Bronchial epithelial cell (primary cell): ENCODE measurements at places on chromosomes 1 and 21. TPM values are rescaled to one million over a fixed set of nuclear protein-coding genes. Genes with fewer than 3 reads are reported as not detected.

The SH2D5 gene
- total RNA-seq, result 32.6 and 55.3 TPM in 2 replicates

The SAMD11 gene
- 0.51 and 0.53 TPM in 2 replicates for total RNA-seq

The TNN gene
- total RNA-seq, result not detected in 2 replicates

The AMY1B gene
- total RNA-seq, result not detected in 2 replicates

The TRIM63 gene
- total RNA-seq, result 0.13 TPM in 1 of 2 replicates, not detected in the other

The RBP7 gene
- 0.26 TPM in 2 replicates for total RNA-seq

The FTCD gene
- total RNA-seq, result not detected in 2 replicates

The ADGRL4 gene
- total RNA-seq, result not detected in 2 replicates

The PPP1R8 gene
- 46.7 and 51.9 TPM in 2 replicates for total RNA-seq

The CLCNKA gene
- total RNA-seq, result not detected in 2 replicates

The BNIPL gene
- 4.7 and 68.1 TPM in 2 replicates for total RNA-seq

The TMEM52 gene
- total RNA-seq, result 1.4 and 1.6 TPM in 2 replicates

The LRRC38 gene
- not detected in 2 replicates for total RNA-seq

The LHX8 gene
- total RNA-seq, result not detected in 2 replicates

The FCRL2 gene
- total RNA-seq, result not detected in 2 replicates

The CR1L gene
- total RNA-seq, result not detected in 2 replicates

The TMEM269 gene
- total RNA-seq, result under 0.01 TPM in 2 replicates

The NUF2 gene
- total RNA-seq, result 0.79 and 1.0 TPM in 2 replicates

The VHLL gene
- total RNA-seq, result 0.26 and 0.77 TPM in 2 replicates

The FOXD2 gene
- total RNA-seq, result under 0.01 TPM in 1 of 2 replicates, not detected in the other

The ANGPTL3 gene
- total RNA-seq, result not detected in 2 replicates

The FCRL1 gene
- not detected in 2 replicates for total RNA-seq

The RPE65 gene
- under 0.01 TPM in 1 of 2 replicates, not detected in the other for total RNA-seq
